Fibroblast of lung (primary cell): ENCODE measurements at places on chromosomes 3 and 15. TPM values are rescaled to one million over a fixed set of nuclear protein-coding genes. Genes with fewer than 3 reads are reported as not detected.

GRCh38 chr3:195447201-195447600 lies 4.4 kb upstream of the ACAP2 start:
- DNase-seq = no peak

GRCh38 chr15:39419651-39420050 lies 161.2 kb upstream of the THBS1 start:
- peak; percentile 50 for DNase-seq

- DNase-seq = no peak
These were observed 40.2 kb upstream of the ATP13A5 start for GRCh38 chr3:193418576-193419373.

- peak; percentile 30 for DNase-seq
These were observed 5.8 kb downstream of the RBMS3 start for GRCh38 chr3:29286478-29287240.

- no peak for DNase-seq
These were observed 7.3 kb downstream of the B3GNT5 start for GRCh38 chr3:183260167-183260904.

FOXL2NB gene
- total RNA-seq = not detected in 2 replicates

- peak; percentile 75 for DNase-seq
These were observed 62.5 kb downstream of the CBLB start for GRCh38 chr3:105806359-105806758.

DNA sequence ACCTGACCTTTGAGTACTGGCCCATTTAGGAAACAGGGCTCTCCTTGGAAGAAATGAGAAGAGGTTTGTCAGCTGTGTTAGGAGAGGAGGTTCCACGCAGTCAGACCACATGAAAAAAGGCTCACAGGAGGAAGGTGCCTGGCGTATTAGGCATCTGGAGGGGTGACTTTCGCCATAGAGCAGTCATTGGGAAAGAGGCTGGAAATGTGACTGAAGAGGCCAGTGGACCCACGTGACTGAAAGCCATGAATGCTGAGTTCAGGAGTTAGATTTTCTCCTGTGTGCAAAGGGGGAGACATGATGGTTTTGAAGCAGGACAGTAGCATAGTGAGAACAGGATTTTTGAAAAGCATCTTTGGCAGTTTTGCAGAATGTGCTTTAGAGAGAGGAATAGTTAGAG lies 29.7 kb upstream of the RNF7 start:
- DNase-seq = no peak

DNA sequence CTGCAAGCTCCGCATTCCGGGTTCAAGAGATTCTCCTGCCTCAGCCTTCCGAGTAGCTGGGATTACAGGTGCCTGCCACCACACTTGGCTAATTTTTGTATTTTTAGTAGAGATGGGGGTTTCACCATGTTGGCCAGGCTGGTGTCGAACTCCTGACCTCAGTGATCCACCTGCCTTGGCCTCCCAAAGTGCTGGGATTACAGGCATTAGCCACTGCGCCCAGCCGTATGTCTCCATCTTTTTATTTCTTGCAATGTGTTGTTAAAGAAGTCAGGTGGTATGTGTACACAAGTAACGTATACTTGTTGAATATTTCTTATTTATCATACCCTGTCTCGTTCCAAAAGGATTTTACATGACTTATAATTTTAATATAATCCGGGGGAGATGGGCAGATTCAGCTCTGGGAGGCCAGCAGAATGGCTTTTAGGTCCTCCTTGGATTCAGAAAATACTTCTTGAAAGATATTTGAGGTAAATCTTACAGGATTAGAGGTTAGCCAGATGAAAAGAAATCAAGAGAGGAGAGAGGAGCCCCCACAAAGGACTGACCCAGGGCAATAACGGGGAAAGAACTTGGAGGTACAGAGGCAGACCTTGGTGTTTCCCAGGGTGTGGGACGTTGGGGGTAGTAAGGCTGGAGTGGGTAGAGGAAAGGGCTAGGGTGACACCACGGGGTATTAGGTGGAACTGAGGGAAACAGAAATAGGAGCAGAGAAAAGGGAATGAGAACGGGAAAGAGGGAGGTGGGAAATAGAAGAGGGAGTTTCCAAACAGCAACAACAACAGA lies 27.2 kb upstream of the MUC20 start:
- DNase-seq = no peak

CFAP92 gene
- under 0.01 TPM in 1 of 2 replicates, not detected in the other for total RNA-seq

GRCh38 chr3:10408680-10409079 lies 87.8 kb upstream of the SEC13 start:
- DNase-seq = no peak

- DNase-seq = no peak
These were observed 25.5 kb downstream of the RARB start for GRCh38 chr3:25453619-25454004.

- no peak for DNase-seq
These were observed 222.7 kb upstream of the DNAJC19 start for GRCh38 chr3:181212271-181212670.

- DNase-seq = no peak
These were observed 20.3 kb downstream of the KY start for GRCh38 chr3:134630506-134630905.

TM4SF18 gene
- total RNA-seq = not detected in 2 replicates

IL17RE gene
- total RNA-seq = 0.26 and 0.99 TPM in 2 replicates

DNA sequence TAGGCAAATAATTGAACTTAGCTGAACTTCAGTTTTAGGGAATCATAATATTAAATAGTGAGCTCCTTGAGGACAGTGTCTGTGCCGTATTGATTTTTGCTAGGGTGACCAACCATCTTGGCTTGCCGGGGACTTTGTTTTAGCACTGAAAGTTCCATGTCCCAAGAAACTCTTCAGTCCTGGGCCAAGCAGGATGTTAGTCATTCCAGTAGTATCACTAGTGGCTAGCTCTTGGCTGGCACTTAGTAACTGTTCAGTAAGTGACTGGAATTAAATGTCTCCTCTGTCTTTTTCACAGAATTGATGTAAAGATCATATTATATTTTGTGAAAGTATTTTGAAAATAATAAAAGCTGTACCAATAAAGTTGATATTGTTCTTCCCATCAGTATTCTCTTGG lies 42.3 kb downstream of the RSRC1 start:
- DNase-seq = peak; percentile 75

DNA sequence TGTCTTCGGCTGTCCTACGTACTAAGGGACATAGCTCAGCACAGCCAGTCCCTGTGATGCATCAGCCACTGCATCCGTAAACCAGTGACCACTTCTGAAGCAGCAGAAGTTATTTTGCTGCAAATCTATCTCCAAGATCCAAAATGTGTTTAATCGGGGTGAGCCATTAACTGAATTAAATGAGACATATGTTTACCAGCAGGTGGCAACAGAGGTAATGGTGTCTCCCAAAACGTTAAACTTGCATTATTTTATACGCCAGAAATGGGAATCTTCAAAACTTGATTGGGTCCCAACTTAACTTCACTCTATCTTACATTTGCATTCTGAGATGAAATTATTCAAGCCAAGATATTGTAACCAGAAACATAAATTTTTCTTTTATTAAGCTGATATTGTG lies 75.3 kb upstream of the BOC start:
- peak; percentile 56 for DNase-seq

DNA sequence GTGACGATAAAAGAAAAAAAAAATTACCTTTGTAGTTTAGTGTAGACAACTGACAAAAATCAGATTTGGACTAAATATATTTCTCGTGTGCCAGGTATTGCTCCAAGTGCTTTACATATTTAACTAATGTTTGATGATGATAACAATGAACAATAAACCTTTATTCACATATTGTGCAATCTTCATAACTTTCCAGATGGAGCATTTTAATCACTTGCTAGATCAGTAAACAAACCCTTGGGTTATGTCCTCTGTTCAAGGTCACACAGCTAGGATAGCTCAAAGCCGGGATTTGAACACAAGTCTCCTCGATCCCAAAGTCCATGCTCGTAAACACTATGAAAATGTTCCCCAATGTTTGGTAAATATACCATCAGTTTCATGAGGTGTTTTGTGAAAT lies 14.5 kb downstream of the NCEH1 start:
- no peak for DNase-seq

DNA sequence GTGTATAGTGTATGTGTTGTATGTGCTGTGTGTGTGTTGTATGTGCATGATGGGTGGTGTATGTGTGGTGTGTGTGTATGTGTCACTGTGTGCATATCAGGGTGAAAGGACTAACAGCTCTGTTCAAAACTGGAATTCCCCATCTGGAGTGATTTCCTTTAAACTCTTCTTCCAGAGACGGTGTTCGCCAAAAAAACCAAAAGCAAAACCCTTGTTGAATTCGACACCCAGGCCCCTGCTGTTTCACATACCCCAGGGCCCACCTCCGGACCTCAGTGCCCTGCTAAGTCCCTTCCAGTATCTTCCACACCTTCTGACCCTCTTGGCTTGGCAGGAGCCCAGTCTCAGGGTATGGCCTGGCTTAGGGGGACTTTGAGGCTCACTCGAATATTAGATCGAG lies 44.9 kb upstream of the SEC13 start:
- peak; percentile 59 for DNase-seq

GRCh38 chr3:32157600-32158264 lies 51.3 kb downstream of the GPD1L start:
- DNase-seq = no peak

GRCh38 chr15:42832576-42832975 lies 88.0 kb downstream of the TTBK2 start:
- peak; percentile 65 for DNase-seq

GRCh38 chr3:99131876-99132275 lies 230.4 kb upstream of the DCBLD2 start:
- no peak for DNase-seq

DNA sequence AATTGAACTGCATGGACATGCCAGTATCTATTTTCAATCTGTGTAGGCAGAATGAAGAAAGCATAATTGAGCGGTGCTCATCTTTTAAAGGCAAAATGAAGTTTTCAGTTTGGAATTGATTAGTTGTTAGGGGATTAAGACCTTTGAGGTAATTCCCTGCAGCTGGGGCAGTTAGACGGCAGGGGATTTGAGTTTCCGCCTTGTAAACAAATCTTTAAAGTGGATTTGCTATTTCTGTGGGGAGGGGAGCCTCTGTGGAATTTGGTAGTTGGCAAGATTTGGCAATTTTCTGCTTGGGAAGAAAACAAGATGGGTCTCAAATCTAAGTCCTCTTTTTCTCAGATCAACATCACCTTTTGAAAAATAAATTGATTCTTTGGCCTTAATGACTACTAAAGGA lies 212.5 kb upstream of the CNTN6 start:
- DNase-seq = no peak

- DNase-seq = no peak
These were observed 10.5 kb upstream of the CCK start for GRCh38 chr3:42276141-42277132.

GRCh38 chr3:125165189-125165947 lies 47.2 kb downstream of the SLC12A8 start:
- DNase-seq = peak; percentile 52

GRCh38 chr3:52777127-52777958 lies at the start of gene ITIH1:
ITIH1 (plus strand) TSS chr3:52777599; CDS start chr3:52777616, 17 bp downstream.
- DNase-seq = no peak

STRIT1 gene
- not detected in 2 replicates for total RNA-seq

- DNase-seq = peak; percentile 81
These were observed 201.1 kb upstream of the ARRDC4 start for GRCh38 chr15:97759363-97759762.

PDCD7 gene
- total RNA-seq = 17.0 and 18.5 TPM in 2 replicates

DNA sequence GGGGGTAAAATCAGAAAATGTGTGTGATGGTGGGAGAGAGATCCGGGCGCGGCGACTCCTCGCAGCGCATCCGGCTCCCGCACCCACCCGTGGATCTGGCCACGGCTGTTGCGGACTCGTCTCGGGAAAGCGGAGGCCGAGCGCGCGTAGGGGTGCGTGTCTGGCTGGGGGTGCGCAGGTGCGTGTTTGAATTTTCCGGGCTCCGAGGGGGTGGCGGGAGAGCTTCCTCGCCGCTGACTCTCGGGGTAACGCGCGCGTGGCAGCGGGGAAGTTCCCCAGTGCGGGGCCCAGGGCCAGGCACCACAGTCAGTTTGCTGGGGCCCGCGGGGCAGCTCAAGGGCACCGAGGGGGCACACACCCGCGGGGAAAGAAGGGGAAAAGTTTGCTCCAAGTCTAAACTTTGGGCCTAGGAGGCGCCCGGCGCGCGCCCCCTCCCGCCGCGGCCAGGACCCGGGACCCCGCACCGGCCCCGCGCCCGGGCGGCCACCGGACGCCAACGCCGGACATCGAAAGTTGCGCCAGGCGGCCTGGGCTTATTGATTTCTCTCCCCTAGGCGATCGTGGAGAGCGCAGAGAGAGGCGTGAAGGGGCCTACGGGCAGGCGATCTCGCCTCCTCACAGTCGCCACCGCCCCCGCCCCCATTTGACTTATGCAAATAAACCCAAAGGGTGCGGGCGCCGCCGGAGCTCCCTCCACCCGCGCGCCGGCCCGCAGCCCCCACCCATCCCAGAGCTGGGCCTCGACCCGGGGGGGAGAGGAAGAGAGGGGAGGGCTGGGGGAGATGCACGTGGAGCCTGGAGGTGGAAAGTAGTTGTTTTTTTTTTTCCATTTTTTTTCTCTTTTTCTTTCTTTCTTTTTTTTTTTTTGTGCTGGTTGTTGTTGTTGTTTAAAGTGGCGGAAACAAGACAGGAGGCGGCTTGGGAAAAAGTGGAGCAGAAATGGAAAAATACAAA lies 639 bp downstream of the FOXP1 start:
- peak; percentile 80 for DNase-seq

DNA sequence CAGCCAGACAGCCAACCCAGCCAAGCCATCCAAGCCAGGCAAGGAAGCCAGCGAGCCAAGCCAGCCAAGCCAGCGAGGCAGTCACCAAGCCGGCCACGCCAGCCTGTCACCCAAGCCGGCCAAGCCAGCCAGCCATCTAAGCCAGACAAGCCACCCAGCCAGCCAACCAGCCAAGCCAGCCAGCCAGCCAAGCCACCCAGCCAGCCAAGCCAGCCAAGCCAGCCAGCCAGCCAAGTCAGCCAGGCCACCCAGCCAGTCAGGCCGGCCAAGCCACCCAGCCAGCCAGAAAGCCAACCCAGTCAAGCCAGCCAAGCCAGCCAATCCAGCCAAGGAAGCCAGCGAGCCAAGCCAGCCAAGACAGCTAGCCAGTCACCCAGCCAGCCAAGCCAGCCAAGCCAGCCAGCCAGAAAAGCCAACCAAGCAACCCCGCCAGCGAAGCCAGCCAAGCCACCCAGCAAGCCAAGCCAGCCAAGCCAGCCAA lies 201.2 kb downstream of the GOLGA6L6 start:
- DNase-seq = no peak

- DNase-seq = no peak
These were observed 415.9 kb upstream of the KCNMB2 start for GRCh38 chr3:178120367-178120766.

GRCh38 chr3:56787784-56788256 lies 13.9 kb downstream of the ARHGEF3 start:
- no peak for DNase-seq

GRCh38 chr3:71725271-71725991 lies at the start of gene EIF4E3:
EIF4E3 (minus strand) TSS chr3:71725402; CDS start chr3:71725367, 35 bp downstream.
- peak; percentile 31 for DNase-seq

CLSTN2 gene
- total RNA-seq = under 0.01 TPM in 2 replicates

DNA sequence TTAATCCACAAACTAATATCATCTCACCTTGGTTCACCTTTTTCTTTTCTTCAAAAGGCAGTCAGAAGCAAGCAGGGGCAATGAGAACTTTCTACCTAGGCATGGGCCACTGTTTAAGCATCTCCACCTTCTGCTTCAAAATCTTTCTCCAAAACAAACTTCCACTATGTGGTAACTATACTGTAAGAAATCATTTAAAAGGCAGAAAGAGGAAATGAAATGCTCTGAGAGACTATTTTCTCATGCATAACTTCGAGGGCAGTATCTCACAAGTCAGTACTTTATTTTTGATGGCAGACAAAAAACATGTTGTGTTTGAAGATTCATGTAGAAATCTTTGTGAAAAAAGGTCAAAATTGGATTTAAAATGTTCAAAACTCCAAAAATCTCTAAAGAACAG lies 419.7 kb downstream of the ZBTB20 start:
- no peak for DNase-seq

GLDN gene
- total RNA-seq = 22.9 and 50.7 TPM in 2 replicates

ALS2CL gene
- 3.3 and 19.7 TPM in 2 replicates for total RNA-seq
